ENCODE measurements at places on chromosomes 13 and 19.

GRCh38 chr19:54739587-54740497, 1.5 kb downstream of the KIR2DL3 start:
- no peak for DNase-seq

DNA sequence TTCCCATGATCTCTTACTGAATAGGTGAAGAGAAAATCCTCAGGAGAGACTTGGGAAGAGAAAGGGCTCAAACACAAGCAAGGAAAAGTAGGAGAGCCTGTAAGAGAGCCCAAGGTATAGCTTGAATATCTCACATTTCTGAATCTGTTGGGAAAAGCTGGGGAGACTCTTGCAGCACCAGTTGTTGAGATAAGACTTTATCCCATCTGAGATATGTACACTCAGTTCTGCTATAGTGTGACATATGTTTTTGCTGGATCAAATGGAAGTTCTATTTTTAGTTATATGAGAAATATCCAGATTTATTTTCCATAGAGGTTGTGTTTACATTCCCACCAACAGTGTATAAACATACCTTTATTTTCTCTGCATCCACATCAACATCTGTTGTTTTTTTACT, 246.1 kb downstream of the NDFIP2 start:
- DNase-seq, result no peak

DNA sequence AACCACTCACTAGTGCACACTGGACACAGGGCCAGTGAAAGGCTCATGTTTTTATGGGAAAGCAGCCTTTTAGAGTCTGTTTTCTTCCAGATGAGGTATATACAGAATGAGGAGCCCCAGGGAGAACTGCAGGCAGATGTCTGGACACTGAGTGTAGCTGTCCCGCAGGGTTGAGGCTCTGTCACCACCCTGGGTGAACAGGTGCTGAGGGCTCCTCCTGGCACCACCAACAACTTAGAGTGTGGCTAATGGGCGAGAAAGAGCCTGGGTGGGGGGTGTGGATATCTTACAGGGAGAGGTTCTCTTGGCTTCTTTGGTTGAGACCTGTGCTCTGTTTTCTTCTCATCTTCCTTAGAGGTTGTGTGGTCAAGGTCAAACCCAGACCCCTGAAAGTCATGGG, 202.1 kb upstream of the GPR12 start:
- no peak for DNase-seq

GRCh38 chr13:98461486-98462240, 115.2 kb downstream of the STK24 start:
- DNase-seq, result no peak

DNA sequence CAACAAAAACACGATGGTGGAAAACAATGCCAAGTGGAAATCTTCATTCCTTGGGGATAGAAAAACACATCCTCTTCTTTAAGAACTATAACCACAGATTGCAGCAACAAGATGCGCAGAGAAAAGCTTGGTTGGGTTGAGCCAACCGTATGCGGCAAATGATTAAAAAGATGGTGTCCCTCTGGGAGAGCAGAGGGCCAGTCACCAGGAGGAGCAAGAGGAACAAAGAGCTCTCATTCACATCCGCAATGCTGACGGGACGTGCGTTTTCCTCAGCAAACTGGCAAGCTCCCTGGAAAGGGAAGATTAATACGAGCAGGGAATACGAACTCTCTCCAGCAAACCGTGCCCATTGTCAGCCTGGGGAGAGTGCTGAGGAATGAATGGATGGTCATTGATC, 141.6 kb downstream of the KATNAL1 start:
- DNase-seq, result no peak

- no peak for DNase-seq
Observed at GRCh38 chr19:4555657-4556561, 3.6 kb downstream of the SEMA6B start.

- DNase-seq, result no peak
Observed at GRCh38 chr19:45959517-45960025, 14.1 kb downstream of the NOVA2 start.

DNA sequence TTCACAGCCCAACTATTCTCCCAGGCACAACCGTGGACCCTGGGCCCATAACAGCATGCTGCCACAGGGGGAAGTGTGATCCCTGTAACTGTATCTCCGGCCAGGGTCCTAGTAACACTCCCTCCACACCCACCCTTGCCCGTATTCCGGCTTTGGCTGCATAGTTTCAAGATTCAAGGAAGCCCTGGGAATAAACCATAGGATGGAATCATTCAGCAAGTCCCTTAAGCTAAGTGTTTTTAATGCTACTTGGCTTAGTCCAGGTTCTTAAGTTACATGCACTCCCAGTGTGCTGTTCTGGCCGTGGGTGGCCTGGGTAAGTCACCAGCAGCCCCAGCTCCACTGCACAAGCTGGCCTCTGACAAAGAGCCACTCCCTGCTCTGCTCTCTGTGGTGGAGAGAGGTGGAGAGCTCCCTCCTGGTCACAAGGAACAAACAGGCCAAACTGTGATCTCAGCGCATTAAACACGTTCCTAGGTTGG, 532.4 kb upstream of the SGCG start:
- DNase-seq, result no peak

- no peak for DNase-seq
Observed at GRCh38 chr19:42032431-42032830, 37.6 kb downstream of the GRIK5 start.

GRCh38 chr13:71219698-71220415, 647.1 kb downstream of the DACH1 start:
- DNase-seq, result no peak

DNA sequence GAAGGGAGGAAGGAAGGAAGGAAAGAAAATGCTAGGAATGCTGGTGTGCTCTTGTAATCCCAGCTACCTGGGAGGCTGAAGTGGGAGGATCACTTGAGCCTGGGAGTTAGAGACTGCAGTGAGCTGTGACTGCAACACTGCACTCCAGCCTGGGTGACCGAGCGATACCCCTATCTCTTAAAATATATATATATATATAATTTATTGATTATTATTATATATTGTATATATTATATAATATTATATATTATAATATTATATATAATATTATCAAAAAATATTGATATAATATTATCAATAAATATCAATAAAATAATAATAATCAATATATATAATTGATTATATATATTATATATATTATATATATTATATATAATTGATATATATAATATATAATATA, 8.6 kb upstream of the ADGRL1 start:
- no peak for DNase-seq

DNA sequence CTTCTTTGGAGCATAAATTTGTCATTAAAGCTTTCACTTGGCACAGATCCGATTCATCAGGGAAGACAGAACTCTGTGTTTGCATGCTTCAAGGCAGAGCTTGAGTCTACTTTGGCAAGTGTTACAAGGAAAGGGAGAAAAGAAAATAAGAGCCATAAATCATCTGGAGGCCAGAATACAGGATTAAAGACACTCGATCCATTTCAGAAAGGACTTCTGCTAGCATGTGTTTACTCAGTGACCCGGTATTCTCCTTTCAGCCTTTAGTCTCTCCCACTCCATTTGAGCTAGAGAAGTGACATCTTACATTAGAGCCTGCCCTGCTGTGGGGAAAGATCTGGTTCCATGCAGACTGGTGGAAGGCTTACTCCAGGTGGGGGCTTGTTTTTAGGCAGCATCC, 306.4 kb downstream of the KLF5 start:
- DNase-seq, result no peak

DNA sequence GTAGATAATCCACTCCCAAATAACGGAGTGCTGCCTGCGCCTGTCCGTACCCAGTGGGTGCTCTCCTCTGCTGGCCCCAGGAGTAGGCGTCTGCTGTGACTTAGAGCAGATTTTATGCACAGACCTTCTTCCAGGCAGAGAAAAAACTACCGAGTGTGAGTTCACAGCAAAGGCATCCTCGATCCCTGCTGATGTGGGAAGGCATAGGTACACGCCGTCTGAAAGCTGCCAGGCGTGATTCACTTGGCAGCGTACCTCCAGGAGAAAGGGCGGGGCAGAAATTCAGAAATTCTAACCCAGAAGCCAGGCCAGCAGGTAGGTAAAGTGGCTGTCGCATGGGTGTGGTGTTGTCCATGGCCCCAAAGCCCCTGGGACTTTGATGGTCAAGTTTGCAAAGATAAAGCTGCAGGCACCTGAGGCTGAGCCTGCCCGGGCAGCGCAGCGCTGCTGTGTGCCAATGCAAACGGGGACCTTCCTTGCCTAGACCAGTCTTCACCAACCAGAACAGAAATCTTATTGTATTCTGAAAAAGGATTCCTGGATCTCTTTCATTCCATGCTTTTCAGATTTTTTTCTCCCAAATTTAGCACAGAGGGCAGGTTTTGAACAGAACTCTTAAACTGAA, 36.3 kb downstream of the COL4A2 start:
- no peak for DNase-seq

GRCh38 chr13:33284916-33285315, 639 bp downstream of the STARD13 start:
- no peak for DNase-seq

DNA sequence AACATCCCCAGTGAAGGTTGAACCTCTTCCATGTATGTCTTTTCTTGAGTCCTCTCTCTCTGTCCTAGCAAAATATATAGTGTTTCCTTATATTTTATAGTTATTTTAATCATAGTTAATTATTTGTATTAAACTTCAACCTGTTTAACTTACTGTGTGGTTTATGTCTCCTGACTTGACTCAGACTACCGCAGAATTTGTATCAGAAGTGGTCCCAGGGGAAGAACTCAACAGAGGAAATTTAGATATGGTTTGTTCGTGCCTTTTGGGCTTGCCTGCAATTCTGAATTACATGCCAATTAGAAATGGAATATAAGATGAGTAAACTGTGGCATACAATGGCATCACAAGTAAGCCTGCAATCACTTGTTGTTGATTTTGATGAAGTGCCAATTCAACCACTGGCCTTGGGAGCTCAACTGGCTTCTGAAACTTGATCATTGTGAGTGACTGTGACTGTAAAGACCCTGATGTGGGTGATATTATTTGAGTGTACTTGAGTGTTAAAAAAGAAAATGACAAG, 1459.5 kb upstream of the PCDH20 start:
- no peak for DNase-seq

DNA sequence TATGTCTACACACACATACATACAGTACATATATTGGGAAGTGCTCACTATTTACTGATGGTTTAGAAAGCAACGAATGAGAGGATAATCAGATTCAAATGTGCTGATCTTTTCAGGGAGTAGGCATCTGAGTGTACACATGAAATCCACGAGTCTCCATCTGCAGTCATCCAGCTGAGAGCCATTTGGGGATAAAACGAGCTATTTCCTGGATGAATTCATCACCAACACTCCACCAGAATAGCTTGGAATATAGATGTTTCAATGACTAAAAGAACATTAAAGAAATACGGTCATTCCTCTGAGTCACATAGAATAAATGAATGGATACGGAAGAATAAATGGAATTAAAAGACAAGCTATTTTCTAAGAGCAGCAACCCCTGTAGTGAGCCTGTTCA, 721.6 kb upstream of the ARGLU1 start:
- no peak for DNase-seq

DNA sequence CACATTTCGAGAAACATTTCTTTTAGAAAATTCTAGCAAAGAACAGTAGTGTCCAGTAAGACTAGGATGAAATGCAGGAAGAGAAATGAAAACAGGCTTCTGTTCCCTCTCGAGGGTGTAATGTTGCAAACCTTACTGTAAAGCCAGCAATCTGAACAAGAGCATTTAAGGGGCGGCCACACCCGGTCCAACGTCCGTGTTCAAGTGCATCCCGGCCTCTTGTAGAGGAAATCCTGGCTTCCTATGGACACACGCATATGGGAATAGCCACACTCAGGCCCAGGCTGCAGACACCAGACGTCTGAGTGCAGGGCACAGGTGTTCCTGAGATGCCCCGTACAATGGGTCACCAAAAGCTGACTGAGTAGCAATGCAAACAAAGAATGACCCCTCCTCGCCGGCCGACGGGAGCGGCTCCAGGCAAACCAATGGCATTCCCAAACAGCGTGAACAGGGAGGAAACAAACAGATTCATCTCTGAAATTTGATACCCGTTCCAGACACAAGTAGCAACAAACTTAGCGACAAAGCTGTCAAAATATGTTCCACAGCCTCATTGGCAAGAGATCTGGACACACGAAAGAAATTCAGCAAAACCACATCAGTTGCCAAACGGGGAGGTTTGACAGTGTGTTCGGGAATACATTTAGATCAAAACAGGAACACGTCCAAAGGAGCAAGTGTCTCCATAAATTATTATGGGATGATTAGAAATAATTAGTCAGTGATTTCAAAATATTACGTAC, 278.6 kb upstream of the TSHZ3 start:
- no peak for DNase-seq

GRCh38 chr19:11921852-11922495, 2.9 kb upstream of the ZNF700 start:
- DNase-seq, result no peak

DNA sequence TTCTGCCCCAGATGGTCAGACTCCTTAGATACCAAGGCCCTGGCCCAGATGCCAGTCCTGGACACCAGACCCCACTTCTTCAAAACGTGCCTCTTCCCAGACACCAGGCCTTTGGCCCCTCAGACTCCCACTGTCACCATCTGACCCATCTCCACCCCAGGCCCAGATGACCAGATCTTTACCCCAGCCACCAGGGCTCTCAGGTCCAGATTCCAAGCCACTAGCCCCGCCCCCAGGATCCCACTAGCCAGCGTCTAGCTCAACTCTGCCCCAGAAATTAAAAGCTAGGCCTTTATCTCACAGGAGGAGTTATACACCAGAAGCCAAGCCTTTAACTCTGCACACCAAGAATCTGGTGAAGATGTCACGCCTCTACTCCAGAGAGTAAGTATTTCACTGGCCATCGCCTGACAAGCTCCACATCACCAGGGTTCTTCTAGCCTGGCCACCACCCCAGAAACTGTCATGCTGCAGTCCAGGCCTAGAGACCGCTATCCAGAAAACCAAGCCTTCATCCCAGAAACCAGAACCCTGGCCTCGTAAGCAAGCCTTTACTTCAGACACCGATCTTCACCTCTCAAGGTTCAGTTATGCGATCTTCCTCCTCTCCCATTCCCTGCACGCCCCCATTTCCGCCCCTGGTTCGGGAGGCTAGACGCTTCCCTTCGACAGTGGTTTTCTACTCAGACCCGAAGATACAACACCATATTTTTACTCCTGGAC, 595 bp downstream of the XAB2 start:
- no peak for DNase-seq

GRCh38 chr13:25067064-25067463, 28.9 kb upstream of the PABPC3 start:
- DNase-seq, result no peak

- DNase-seq, result peak; percentile 93
Observed at GRCh38 chr19:43765109-43765876, 10.5 kb upstream of the SMG9 start.

All from amniotic stem cell (primary cell).